Activated CD8-positive, alpha-beta memory T cell treated with anti-CD3 and anti-CD28 coated beads for 1 hour (primary cell): ENCODE measurements at places on chromosomes 6 and 20.

GRCh38 chr20:38108986-38109541 is 56.0 kb downstream of the TGM2 start:
- no peak for DNase-seq

DNA sequence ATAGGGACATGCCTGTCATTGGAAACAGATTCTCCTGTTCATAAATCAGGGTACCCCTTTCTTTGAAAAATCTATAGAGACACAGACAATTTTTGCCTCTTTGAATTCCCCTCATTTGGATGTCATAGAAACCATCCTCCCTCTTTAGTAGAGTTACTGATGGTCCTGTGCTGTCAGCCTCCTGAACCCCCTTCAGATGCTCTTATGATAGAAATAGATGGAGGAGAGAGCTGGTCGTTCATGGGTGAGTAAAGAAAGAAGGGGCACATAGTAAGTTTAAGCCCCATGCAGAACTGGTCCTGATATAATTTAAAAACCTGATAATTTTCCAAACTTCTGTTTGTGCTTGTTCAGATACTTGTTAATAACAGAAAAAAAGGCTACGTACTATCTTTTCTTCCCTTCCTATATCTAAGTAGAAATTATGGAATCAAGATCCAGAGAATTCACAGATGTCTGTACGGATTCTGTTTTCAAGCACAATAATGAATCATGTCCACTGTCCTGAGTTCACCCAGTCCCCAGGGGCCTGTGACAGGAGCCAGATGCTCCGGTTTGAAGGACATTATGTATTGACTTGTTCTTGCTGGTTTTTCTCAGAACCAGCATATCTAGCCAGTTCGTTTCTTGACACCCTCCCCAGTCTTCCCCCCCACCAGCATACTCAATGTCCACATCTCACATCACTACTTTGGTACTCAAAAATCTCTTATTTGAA is 78.1 kb downstream of the NCOA7 start:
- no peak for DNase-seq

DNA sequence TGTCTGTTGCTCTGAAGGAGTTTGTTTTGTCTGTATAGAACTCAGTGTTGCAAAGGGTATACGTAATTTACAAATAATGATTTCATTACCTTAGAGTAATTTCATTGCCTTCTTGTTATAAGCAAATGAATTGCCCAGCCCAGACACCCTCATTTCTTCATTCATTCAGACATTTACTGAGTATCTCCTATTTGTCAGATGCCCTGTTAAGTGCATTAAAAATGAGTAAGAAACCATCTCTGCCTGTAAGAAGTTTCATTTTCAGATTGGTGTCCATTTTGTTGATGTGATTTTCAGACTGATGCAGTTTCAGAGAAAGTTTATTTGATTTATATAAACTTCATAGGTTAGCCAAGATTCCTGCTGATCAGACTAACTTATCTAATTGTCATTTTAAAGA is 429.3 kb downstream of the PHF3 start:
- no peak for DNase-seq

DNA sequence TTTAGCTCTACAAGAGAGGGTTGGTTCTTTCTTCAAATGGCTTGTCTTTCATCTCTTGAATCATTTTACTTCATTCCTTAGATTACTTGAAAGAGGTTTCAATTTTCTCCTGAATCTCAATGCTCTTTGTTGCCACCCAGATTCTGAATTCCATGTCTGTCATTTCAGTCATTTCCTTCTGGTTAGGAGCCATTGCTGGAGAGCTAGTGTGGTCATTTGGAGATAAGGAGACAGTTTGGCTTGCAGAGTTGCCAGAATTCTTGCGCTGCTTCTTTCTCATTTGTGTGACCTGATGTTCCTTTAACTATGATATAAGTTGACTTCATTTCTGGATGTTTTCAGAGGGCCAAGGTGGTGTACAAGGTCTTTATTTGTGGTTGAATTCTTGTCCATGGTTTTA is 157.8 kb downstream of the SLC22A3 start:
- no peak for DNase-seq

DNA sequence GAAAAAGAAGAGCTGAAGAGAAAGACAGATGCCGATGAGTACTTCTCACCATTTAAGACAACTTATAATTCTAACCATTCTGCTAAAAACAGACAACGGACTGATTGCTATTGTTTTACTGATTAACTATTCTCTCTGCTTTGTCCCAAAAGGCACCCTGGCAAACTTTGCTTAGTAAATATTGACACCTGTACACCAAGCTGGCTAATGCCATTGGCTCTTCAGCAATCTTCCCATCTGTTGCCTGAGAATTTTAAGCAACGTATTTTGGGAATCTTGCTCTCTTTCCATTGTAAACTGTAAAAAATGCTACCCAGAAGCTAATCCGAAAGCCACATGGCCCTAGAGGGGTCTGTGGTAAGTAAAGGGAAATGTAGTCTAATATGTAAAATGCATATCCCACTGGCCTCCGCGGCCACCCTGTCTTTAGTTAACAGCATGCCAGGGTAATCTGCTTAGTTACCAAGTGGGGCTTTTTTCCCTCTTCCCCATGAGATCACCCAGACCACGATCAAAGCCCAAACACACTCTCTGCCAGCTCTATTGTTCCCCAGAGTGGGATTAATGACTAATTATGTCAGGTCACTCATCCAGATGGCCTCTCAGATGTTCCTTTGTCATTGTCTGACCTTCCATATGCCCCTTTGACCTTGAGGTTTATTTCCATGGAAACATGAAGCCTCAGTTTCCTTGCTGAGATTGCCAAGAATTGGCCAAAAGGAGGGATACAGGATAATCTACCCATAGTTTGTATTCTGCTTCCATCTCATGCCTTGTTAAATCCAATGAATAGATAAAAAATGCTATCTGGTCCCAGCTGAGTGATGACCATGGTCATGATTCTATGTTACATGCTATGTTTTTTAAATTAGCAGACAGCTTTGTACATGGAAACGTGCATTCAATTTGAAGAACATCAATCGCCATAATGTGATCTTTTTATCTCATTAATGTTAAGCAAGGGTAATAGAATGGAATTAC is 216.4 kb upstream of the MCHR2 start:
- no peak for DNase-seq

DNA sequence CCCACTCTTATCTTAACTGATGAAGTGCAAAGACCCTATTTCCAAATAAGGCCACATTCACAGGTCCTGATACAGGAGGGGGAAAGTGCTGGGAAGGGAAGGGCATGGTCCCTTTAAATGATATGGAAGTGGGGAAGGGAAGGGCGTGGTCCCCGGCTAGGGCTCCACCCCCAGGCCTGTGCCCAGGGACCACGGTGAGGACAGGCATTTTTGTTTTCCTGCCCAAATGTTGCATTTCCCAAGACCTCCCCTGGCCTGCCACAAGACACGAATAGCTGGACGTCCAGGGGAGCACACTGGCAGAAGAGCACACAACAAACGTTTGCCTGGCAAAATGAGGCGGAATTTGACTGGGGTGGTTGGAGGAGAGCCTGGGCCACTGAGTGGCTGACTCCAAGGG is 16.1 kb upstream of the HFE start:
- no peak for DNase-seq

DNA sequence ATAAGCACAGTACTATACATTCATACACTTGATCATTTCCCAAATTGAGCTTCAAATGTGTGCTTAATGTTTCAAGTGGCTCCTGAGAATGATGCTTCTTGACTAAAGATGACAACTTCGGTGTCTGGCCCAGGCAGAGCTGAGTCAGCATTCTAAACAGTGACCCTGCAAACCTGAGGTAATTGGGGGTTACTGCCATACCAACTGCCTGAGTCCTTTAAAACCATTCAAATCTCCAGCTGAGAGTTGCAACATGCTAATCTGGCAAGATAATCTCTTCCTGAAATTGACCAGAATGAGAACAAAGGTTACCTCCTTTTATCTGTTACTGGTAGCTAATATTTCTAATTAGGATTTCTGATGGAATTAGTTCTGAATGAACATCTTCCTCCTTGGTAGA is 8.2 kb downstream of the BACH2 start:
- DNase-seq, result no peak

GRCh38 chr6:14166839-14167238 is 49.3 kb downstream of the CD83 start:
- no peak for DNase-seq

DNA sequence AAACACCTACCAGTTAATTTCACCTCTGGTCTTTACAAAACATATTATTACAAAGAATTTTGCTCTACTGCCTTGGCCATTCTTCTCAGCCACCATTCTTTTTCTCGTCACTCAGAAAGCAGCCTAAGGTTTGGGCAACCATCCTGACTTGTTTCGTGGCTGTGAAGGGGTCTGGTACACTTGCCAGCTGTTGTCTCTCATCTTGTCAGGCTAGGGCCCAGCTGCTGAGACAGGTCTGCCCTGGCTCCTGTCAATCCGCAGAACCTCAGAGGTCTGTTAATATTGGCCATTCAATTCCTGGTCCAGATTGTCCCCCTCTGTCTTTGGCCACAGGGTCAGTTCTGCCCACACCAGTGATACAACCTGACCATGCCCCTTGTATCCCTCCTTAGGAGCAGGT is 197.7 kb downstream of the UBE3D start:
- DNase-seq, result no peak

DNA sequence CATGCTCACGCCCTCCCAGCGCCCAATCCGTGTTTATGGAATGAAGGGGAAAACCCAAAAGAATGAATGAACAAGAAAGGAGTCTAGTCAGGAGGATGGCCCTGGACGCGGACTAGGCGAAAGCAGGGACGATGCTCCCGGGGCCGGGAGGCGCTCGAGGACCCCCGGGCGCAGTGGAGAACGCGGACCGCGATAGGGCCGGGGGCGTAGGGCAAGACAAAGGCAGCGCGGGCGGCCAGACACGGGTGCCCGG is 758 bp downstream of the GCLC start:
- no peak for DNase-seq

DNA sequence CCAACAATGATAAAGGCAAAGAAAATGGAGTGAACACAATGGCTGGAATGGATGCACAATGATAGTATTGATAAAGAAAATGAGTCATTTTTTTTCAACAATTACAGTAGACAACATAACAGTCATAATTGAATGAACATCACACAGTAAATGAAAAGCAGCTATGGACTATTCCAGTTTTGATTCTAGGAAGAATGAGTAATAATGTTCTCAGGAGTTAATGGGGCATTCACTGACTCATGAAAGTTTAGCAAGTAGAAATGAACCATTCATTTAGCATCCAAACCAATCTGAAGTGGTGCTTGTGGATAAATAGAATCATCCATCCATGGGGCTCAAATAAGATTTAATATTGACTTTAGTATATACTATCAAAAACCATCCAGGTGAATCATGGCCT is 1029.5 kb upstream of the GJE1 start:
- DNase-seq, result no peak

- DNase-seq, result no peak
Observed at GRCh38 chr6:98358173-98358572, 476.2 kb upstream of the POU3F2 start.

GRCh38 chr6:50818020-50818419 is 651 bp upstream of the TFAP2B start:
- DNase-seq, result no peak

- DNase-seq, result no peak
Observed at GRCh38 chr6:132392270-132392646, 9.0 kb downstream of the MOXD1 start.

- no peak for DNase-seq
Observed at GRCh38 chr6:46756469-46757213, 9.9 kb downstream of the ANKRD66 start.

GRCh38 chr6:147776631-147777213 is 268.2 kb downstream of the SAMD5 start:
- DNase-seq, result no peak
